Fibroblast of lung (primary cell): ENCODE measurements at places on chromosomes 4 and X.

- no peak for DNase-seq
Observed at GRCh38 chr4:158181906-158182305, 9.1 kb upstream of the GASK1B start.

DNA sequence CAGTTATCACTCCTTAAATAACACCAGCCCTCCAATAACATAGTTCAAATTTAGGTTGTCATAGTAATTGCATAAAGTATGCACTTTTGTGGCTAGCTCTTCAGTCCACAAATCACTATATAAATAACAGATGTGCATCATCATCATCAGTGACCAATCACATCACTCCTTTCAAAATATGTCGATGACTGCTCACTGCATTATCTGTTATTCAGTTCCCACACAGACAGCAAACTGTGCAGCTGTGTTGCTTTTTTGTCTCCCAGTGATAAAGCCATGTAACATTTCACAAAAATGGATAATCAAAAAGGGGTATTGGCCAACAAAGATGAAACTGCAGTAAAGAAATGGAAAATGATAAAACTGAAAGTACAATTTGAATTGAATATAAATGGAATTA, 205.4 kb downstream of the DCLK2 start:
- DNase-seq: peak; percentile 96

GRCh38 chr4:108058685-108059440, 69.2 kb downstream of the HADH start:
- DNase-seq: peak; percentile 67

GRCh38 chr4:72500214-72500613, 68.8 kb downstream of the ADAMTS3 start:
- no peak for DNase-seq

- DNase-seq: peak; percentile 3
Observed at GRCh38 chrX:1246816-1247215, 21.8 kb upstream of the CSF2RA start.
